Stimulated activated naive CD8-positive, alpha-beta T cell treated with anti-CD3 and anti-CD28 coated beads, Interleukin-15, amount 100 ng/mL, for 72 hours (primary cell): ENCODE measurements at places on chromosomes 3 and 15.

DNA sequence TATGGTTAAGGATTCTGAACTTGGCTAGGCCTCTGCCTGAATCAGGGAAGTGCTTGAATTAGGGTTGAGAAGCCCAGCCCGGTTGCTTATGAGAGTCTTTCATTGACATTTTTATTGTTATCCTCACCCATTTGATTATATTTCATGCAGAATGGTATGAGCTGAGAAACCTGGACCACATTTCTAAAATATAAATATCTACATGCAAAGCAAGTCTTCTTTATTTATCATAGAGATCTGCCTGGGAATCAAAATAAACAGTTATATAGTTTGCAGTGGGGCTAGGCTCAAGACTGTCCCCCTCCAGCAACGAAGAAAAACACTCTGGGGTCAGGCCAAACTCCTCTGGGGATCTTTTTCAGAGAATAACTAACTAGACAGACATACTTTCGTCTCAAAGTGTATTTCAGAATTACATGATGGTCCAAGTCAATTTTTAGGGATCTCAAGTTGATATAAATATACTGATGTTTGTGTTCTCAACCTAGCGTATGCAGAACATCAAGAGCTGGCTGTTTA is 675.4 kb upstream of the NR2F2 start:
- DNase-seq, result no peak

DNA sequence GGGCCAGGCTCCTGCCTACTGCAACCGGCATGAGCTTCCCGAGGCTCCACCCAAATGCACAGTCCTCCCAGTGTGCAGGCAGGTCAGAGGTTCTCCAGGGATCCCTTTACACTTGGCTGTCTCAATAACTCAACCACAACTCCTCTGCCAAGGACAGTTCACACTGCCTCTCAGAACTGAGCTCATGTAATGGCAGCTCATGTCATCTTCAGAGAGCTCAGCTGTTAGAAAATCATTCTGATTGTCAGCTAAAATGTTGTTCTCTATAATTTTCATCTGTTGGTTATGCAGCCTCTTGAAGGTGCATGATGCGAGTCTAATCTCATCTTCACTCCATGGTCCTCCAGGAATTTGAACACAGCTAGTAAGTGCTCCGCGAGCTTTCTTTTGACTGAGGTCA is 76.7 kb downstream of the SST start:
- DNase-seq, result no peak

- no peak for DNase-seq
Observed at GRCh38 chr15:34621675-34622074, 38.2 kb upstream of the GOLGA8B start.

DNA sequence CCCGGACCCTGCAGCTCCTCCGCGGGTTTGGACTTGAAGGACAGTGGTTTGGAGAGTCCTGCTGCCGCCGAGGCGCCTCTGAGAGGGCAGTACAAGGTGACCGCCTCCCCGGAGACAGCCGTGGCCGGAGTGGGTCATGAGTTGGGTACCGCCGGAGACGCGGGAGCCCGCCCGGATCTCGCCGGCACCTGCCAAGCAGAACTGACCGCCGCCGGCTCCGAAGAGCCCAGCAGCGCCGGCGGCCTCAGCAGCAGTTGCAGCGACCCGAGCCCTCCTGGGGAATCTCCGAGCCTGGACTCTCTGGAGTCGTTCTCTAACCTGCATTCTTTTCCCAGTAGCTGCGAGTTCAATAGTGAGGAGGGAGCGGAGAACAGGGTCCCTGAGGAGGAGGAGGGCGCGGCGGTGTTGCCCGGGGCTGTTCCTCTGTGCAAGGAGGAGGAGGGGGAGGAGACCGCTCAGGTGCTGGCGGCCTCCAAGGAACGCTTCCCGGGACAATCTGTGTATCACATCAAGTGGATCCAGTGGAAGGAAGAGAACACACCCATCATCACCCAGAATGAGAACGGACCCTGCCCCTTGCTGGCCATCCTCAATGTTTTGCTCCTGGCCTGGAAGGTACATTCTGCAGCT is 634 bp downstream of the MINDY2 start:
- no peak for DNase-seq

GRCh38 chr15:39140060-39140604 is 440.7 kb upstream of the THBS1 start:
- no peak for DNase-seq

DNA sequence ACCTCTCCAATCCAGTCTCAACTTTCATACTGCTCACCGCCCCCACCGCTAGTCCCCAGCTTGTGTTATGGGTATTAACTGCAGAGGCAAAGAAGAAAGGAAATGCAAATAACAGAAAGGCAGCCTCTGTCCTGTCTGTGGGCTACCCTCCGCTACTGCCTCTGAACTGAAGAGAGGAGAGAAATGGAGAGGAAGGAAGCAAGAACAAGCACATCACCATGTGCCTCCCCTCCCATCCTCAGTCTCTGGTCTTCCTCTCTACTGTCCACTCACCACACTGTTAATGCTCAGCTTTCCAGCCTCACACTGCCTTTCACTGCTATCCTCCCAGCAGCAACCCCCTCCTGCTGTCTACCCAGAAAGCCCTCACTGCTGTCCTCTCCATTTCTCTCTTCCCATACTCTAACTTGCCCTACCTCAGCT is 139.0 kb upstream of the SLC2A2 start:
- DNase-seq, result no peak

- no peak for DNase-seq
Observed at GRCh38 chr15:23850666-23851065, 163.6 kb upstream of the NDN start.

DNA sequence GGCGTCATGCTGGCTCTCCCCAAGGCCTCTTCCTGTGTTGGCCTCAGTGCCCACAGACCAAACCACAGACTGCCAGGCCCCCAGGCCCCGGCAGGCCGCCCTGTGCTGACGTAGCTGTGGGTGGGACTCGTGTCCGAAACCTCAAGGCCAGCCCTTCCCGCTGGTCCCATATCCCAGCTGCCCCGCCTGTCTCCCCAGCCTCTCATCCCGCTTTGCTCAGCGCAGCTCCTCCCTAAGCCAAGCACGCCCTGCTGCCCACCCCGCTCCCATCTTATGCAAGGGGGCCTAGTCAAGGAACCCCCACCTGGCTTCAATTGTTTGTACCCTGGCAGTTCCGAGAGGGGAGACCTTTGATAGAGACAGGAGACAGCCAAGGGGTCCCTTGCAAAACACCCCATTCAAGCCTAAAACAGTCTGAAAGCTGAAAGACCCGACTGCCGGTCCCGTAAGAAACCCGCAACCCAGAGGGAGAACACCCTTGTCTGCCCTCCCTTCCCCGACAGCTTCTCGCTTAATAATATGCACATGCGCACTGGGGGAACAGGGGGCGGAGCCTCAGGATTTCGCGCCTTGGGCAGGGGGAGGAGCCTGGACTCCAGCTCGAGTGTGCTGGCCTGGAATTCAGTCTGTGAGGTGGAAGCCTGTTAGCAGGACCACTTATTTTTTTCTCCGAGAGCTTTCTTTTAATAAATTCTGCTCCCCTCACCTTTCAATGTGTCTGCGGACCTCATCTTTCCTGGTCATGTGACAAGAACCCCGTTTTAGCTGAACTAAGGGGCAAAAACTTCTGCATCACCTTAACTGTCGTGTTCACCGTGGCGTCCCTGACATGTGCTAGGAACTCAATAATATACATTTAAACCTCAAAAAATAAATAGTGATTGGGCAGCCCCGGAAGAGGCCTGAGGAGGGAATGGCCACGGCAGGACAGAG is 17.2 kb downstream of the TNFAIP8L3 start:
- peak; percentile 82 for DNase-seq

- no peak for DNase-seq
Observed at GRCh38 chr3:36365829-36366228, 14.5 kb upstream of the STAC start.

DNA sequence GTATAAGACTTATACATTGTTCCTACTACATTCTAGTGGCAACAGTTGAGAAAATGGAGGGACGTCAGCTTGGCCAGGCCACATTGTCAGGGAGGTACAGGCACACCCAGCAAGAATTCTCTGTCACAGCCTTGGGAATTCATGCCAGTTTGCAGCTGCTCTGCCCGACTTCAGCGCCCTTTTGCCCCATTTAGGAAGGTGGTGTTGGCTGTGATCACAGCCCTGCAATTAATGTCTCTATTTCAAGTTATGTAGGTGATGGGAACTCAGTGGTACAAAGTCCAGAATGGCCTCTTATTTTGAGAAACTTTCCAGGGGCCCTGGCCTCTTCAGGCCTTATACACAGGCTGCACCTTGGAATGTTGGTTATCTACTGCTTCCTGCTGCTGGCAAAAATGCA is 26.7 kb downstream of the AMOTL2 start:
- DNase-seq, result no peak

GRCh38 chr3:196883361-196883760 is 15.6 kb downstream of the SENP5 start:
- DNase-seq, result no peak

DNA sequence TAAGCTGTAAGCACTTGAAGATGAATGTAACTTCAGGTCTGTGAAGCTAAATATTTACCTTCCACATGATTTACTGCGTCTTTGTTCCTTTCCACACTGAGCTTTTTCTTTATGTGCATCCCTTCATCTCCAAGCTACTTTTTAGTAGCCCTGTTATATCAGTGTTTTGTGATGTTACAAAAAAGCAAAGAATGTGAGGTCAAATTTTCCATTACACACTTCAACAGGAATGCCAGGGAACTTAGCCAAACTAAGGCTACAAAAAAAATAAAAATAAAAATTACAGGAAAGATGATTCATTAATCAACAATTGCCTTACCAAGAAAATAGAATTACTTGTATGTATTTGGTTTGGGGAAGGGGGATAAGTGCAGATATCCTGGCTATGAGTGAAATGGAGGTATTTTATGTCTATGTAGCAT is 73.0 kb downstream of the FILIP1L start:
- no peak for DNase-seq

DNA sequence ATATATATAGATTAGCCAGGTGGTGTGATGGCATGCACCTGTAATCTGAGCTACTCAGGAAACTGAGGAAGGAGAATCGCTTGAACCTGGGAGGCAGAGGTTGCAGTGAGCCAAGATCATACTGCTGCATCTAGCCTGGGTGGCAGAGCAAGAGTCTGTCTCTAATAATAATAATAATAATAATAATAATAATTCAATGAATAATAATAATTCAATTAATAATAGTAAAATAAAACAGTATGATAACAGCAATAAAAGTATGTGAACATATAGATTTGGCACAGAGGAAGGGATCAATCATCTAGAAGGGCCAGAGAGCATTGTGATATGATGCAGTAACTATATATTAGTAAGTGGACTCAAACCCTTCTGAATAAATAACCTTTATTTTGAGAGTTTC is 314.5 kb upstream of the COL8A1 start:
- no peak for DNase-seq

DNA sequence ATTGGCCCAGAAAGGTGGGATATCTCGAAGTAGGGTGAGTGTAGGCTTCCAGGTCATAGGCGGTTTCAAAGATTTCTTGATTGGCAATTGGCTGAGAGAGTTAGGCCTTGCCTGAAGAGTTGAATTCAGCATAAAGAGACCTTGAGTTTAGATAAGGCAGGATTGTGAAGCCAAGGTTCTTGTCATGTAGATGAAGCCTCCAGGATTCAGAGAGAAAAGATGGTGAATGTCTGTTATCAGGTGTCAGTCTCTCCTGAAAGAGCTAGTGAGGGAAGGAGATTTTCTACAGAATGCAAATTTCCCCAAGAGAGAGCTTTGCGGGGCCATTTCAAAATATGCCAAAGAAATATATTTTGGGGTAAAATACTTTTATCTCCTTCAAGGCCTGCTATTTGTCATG is 217.0 kb upstream of the TLE3 start:
- no peak for DNase-seq

DNA sequence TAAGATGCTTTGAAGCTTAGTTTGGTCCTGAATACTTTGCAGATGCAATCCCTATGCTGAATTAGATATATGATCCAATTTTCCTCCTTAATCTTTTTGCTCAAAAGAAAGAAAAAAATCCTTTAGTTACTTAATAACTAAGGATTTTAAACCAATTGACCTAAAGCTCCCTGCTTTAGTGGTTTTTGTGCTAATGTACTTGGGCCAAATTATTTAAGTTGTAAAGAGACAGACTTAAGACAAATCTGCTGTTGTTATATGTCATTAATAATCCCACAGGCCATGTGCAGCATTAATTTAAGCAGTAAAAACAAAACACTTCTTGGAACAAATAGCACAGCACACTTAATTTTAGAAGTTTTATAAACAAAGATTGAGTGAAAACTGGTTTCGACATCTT is 776.1 kb upstream of the SEMA6D start:
- DNase-seq, result no peak

DNA sequence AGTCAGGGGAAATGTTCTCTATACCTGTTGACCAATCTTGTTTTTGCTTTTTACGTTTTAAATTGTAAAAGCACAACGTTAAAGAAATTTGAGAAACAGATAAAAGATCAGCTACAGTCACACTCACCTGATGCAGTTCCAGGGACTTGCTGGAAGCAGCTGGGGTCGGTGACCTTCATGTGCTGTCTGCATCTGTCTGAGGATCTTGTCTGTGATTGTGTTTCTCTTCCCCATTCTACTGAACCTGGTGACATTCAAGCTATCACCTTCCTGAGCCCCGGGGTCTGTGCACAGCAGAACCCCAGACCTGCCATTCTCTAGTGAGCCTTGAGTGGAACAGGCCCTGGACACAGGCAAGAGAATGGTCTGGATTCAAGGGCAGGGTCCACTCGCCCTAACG is 66.4 kb upstream of the SIAH2 start:
- DNase-seq, result no peak

- DNase-seq, result no peak
Observed at GRCh38 chr3:113952921-113953320, 5.1 kb downstream of the ZDHHC23 start.

DNA sequence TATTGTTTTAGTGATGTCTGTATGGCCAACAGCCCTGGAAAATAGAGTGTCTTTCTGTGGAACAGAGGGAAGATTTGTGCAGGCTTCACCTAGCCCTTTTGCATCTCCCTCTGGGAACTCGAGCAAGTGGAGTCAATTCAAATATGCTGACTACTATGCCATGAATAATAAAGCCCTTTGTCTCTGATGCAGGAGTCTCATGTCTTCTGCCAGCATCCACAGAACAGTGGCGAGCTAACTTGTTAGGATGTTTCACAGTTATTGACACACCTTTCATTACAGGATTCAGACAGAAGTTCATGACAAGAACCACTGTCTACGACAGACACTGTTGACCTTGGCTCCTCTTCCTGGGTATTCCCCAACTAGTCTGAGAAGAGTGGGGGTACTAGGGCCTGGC is 15.6 kb upstream of the CCDC54 start:
- DNase-seq, result no peak

DNA sequence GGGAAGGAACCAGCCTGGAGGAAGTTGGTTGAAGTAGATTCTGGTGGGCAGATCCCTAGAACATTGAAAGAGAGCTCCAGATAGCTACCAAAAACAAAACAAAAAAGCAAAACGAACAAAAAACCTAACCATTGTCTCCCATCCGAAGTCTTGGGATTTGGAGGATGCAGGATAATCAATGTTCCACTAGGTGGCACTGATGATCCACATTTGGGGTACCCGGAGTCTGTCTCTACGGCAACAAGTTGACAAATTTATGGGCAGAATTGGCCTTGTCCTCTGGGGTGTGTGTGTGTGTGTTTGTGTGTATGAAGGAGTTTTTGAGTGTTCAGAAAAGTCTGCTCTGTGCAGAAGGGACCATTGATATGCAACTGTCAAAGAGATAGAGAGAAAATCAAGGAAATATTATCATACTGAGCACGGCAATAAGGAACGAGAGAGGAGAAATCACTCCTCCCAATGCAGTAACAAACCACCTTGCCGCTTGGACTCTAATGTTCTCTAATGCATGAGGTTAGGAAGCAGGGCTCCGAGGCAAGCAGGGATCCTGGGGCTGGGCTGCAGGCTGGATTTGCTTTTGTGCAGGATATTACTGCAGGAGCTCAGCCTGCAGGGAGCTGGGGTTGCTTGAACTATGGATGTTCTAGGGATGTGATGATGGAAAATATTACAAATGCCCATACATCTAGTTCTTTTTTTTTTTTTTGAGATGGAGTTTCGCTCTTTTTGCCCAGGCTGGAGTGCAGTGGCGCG is 59.8 kb upstream of the KLHL25 start:
- DNase-seq, result peak; percentile 44
